Right lung (tissue), 10 donors: ENCODE measurements at places on chromosomes 7 and 10.
A peak's percentile ranks its signal among the peaks of the same experiment; 100 is the strongest.

DNA sequence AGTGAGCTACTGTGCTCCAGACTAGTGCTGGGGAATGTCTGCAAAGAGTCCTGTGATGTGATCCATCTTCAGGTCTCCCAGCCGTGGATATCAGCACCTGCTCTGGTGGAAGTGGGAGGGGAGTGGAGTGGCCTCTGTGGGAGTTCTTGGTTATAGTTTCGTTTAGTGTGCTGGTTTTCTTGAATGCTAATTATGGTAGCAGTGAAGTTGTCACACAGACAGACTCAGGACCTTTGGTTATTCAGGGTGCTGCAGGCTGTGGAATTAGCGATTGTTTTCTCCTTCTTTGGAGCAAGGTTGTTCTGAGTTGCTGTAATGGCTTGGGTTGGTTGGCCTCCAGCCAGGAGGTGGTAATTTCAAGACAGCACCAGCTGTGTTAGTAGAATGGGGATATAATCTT, 132.7 kb upstream of the HGF start:
- DNase-seq, result no peak

DNA sequence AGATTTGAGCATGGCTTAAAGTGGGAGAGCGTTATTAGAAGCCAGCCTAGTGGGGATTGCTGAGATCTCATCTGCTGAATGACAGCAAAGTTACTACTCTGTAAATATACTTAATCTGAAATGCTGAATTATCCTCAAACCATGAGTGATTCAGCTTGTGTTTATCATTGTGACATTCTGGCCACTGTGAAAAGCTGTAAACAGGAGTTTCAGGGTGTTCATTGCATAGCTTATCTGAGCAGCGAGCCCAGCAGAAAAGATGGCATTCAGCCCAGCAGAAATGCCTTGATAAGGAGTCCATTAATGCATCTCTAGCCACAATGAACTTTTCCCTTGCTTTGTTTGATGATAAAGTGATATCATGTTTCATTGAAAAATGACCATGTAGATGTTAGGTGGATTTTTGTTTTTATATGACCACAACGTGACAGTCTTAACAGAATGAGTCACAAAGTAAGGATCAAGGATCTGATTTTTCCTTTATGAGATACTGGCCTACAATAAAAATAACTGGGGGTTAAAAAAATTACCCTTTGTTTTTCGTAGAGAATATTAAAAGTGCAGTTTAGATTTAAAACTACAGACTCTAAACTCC, 7.8 kb downstream of the TES start:
- DNase-seq, result no peak

- DNase-seq, result no peak
Observed at GRCh38 chr10:30819341-30820181, 190.0 kb upstream of the LYZL2 start.

GRCh38 chr7:71580027-71580426, 448.1 kb downstream of the GALNT17 start:
- no peak for DNase-seq

DNA sequence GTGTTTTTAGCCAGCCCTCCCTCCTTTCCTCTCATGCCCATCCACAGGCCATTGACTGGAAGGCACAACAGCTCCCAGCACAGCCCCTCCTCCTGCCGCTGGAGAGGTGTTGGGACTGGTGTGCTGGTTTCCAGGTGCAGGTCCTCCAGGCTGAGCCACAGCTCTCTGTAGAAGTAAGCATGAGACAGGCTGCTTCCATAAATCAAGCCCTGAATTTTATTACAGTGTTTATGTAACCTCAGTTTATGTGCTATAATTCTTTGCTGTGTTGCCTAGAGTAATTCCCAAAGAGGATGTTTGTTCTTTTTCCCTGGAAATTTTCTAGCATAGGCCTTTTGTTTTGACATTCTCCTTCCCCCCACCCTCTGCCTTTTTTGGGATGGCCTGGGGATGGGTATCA, 445.8 kb downstream of the AUTS2 start:
- DNase-seq, result no peak

GRCh38 chr7:112942981-112943380, 143.6 kb downstream of the GPR85 start:
- DNase-seq, result peak; percentile 28

DNA sequence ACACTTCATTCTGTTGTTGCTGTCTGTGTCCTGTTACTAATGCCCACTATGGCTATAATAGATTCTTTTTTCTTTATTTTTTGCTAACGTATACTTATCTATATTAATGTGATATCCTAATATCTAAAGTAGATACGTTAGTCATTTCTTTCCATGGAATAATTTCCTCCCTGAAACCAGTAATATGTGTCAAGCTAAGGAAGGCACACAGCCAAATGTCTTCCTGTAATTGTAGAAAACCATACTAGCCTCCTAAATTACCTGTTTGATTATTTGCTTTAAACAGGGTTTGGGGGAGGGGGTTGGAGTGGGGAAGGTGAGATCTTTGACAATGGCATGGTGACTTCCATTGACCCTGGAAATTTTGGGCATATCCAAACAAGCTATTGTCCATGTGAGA, 56.4 kb downstream of the THNSL1 start:
- DNase-seq, result no peak

GRCh38 chr7:45944058-45944457, 23.0 kb upstream of the IGFBP3 start:
- DNase-seq, result peak; percentile 71

DNA sequence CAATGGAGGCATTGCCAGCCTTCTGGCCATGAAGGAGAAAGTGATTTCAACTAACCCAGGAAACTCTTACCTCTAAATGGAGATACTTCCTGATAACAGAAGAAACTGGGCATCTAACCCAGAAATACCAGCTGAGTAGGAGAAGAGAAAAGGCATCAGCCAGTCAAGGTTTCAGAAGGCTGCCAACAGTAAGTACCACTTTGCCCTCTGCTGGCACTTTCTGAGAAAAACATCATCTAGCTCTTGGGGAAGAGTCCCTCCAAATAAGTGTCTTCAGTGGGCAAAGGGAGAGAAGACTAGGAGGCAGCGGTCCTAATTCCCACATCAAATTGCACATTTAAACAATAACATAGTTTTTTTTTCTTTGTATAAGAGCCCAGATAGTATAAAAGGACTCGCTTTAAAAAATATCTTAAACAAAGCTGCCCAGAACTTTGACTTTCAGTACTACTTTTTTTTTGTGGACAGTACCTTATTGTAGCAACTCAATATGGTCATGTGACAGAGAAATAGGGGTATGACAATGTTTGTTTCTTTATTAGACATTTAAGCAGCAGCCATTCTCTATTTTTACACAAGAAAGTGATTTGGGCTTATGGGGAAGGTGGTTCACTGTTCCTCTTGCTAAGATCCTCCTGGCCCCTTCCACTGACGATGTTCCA, 157.3 kb downstream of the CTTNBP2 start:
- peak; percentile 45 for DNase-seq
